ENCODE measurements at places on chromosomes 4 and X.

DNA sequence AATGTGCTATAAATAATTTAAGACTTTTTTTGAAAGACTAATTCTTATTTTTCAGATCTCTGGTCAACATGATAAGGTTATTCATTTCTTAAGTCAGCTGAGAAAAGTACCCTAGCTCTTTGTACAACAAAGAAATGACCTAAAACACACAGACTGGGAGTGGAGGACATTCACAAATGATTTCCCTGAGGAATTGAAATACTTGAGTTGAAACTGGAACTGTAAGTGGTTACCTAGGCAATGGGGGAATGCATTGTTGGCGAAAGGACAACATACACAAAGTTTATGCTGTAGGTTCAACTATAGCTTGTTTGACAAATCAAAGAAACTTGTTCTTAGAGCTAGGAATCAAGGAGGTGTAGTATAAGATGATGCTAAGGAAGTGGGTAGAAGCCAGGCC lies 915.5 kb downstream of the FAT4 start:
- DNase-seq, result no peak

DNA sequence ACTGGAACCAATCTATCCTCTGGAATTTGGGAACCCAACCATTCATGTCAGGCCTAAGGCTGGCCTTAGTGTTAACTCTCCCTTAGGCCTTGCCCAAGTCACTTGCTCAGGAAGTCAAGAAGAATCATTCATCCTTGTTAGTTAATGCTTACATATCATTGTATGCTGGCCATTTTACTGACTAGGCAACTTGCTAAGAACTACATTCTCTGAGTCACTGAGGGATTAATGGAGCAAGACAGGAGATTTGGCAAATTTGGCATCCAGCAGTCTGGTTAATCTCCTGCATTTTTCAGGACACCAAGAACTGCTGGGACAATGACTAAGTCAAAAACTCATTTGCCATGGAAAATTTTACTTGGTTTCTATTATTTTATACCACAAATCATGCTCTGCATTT lies 115.8 kb upstream of the DDIT4L start:
- no peak for DNase-seq

GRCh38 chrX:20393944-20394343 lies 127.2 kb upstream of the RPS6KA3 start:
- DNase-seq, result no peak

DNA sequence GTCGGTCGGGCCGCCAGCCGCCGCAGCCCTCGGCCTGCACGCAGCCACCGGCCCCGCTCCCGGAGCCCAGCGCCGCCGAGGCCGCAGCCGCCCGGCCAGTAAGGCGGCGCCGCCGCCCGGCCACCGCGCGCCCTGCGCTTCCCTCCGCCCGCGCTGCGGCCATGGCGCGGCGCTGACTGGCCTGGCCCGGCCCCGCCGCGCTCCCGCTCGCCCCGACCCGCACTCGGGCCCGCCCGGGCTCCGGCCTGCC lies 213 bp downstream of the NFKB1 start:
- no peak for DNase-seq

GRCh38 chr4:124199755-124200154 lies 512.8 kb downstream of the ANKRD50 start:
- no peak for DNase-seq

DNA sequence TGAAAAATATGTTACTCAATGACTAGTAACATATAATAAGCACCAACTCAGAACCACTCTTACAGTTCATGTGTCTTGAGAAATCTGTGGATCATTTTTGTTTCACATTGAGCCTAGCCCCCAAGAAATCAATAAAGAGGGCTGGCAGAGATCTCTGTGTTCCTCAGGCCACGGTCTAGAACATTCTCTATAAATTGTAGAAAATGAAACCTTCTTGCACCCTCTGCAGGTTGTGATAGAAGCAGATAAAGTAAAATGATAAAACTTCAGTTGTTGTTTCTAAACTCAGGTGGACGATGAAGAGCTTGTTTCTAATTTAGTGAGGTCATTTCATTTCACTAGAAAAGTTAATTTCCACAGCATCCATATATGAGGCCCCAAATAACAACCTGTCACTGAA lies 182.7 kb downstream of the KIT start:
- DNase-seq, result no peak

DNA sequence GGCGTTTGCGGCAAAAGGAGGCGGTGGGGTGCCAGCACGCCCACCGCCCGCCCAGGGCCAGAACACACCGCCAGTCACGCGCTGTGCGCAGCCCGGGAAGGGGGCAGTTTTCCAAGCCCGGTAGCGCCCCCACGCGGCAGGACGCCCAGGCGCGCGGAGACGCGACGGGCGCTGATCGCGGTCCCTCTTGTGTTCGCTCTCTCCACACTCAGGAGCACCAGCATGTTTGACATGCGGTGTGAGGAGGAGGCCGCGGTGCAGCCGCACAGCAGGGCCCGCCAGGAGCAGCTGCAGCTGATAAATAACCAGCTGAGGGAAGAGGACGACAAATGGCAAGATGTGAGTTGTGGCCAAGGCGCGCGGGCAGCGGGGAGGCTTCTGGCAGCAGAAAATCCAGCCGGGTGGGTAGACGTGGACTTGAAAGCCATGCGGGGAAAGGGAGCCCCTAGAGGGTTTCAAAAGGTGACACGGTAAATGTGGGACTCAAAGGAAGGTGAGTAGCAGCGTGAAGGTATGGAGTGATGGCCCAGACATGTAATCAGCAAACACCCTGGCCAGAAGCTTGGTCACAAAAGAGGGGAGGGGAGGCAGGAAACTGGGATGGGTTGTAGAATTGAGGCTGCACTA lies 104.1 kb downstream of the PHOX2B start:
- peak; percentile 26 for DNase-seq

DNA sequence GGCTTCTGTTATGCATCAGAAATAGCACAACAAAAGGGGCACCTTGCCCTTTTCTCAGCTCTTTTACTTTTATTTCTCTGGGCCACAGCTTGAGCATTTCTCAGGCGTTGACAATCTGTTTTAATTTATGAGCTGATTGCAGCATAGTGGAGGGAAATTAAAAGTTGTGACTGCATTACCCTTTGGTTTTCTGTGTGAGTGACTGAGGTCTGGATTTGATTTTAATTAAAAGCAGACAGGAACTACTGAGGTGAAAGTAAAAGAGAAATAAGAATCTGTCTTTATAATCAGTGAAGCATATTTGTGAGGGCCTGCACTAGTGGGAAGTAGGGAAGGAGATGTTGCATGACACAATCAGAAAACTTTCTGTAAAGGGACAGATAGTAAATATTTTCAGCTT lies 43.4 kb upstream of the GEMIN8 start:
- no peak for DNase-seq

- no peak for DNase-seq
Measured at GRCh38 chrX:2451501-2452316, 49.1 kb downstream of the DHRSX start.

DNA sequence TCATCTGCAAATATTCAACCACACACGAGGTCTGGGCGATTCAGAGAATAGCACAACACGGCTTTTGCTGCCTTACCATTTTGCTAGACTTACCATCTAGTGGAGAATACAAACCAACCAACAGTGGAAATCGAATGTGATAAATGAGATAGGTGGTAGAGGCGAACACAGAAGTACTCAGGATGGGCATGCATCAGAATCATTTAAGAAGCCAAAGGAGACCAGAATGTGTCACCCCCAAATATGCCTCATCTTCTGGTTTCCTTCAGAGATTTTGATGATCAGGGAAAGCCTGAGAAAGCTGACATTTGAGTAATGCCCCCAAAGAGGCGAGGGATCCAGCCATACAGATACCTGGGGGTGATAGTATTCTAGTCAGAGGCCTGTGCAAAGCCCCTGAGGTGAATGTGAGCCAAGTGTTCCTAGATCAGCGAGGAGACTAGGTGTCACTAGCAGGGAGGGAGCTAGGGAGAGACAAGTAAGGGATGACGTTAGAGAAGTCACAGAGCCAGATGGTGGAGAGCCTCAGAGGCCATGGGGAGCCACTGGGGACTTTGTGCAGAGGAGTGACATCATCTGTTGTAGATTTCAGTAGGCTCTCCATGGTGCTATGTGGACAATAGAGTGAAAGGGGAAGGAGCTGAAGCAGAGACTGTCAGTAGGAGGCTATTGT lies 1.7 kb downstream of the MTMR1 start:
- peak; percentile 52 for DNase-seq

DNA sequence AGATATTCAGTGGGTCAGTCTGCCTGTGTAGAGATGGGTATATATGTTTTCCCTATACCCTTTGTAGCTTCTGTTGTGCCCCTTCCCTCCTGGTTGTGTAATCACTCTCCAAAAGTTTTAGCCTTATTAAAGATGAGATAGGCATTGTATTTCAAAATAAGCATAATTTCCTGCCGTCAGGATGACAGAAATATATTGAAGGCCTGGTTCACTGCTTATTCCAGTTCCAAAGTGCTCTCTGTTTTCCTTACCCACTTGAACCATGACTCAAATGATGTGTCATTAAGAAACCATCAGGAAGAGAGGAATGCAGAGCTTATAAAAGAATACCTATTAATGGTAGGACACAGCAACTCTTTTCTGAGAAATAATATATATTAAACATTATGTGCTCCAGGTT lies 178.5 kb downstream of the GABRB1 start:
- no peak for DNase-seq

DNA sequence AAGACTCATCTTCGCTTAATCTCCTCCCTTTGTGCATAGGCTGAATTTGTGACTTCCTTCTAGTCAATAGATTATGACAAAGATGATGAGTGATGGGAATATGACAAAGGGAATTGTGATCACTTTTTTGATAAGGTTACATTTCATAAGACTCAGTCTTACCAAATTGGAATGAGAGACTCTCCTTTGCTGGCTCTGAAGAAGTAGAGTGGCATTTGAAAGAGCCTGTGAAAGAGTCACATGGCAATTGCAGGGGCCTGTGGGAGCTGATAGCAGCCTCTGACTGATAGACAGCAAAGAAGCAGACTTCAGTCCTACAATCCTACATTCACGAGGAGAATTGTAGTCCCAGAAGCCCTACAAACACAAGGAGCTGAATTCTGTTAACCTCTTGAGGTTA lies 44.9 kb upstream of the ADAMTS3 start:
- no peak for DNase-seq

- peak; percentile 22 for DNase-seq
Measured at GRCh38 chr4:83581411-83582288, 45.7 kb downstream of the GPAT3 start.

GRCh38 chrX:39830414-39830813 lies 267.3 kb downstream of the BCOR start:
- no peak for DNase-seq

DNA sequence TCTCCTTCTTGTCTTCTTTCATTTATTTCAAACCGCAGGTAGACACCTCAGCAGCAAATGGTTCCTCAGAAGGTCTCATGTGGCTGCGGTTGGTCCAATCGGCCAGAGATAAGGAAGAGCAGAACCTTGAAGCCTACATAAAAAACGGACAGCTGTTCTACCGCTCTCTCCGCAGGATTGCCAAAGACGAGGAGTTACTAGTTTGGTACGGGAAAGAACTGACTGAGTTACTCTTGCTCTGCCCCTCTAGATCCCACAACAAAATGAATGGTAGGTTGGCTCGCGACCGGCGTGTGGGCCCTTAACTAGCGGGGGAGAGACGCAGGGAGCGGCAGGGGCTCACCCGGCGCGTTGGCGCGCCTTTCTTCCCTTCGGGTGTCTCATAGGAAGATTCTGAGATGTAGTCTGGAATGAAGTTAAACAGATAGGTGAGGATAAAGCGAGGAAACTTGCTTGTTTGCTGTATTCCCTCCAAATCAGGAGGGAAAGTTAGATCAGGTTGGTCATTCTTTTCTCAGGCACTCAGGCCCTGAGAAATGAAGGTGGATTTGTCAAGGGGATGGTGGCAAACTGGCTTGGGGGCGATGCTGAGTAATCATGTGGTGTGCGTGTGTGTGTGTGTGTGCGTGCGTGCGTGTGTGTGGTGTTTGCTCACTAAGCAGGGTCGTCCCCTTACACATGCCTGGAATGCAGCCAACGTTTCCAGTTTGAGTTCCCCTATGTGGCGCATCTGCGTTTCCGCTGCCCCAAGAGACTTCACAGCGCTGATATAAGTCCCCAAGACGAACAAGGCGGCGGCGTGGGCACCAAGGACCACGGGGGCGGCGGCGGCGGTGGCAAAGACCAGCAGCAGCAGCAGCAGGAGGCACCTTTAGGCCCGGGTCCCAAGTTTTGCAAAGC lies 4.2 kb downstream of the PRDM8 start:
- DNase-seq, result no peak
